ENCODE measurements at places on chromosomes 6 and 20. TPM values are rescaled to one million over a fixed set of nuclear protein-coding genes. Genes with fewer than 3 reads are reported as not detected.

SLC26A8 gene
- not detected for total RNA-seq

TBXT gene
- total RNA-seq = not detected

MOCS1 gene
- 21.8 TPM for total RNA-seq

DNA sequence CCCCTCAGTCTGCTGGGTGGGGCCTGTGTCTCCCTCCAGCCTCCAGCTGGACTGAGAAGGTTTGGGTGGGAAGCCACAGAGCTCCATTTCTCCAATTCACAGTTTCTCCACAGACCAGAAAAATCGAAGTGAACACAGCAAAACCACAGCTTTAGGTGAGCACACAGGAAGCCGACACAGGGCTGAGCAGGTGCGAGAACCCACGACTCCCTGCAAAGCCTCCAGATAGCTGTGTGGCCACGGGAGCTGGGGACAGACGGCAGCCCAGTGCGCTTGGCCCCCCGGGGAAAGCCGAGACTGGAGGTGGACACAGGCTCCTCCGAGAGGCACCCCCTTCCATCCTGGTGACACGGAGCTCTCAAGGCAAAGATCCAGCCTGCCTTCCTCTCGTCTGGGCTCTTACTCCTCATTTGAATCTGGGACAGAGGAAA, 29.0 kb upstream of the MPC1 start:
- no peak for DNase-seq

- DNase-seq = no peak
Observed at GRCh38 chr6:158570681-158570962, 10.7 kb downstream of the TMEM181 start.

DNA sequence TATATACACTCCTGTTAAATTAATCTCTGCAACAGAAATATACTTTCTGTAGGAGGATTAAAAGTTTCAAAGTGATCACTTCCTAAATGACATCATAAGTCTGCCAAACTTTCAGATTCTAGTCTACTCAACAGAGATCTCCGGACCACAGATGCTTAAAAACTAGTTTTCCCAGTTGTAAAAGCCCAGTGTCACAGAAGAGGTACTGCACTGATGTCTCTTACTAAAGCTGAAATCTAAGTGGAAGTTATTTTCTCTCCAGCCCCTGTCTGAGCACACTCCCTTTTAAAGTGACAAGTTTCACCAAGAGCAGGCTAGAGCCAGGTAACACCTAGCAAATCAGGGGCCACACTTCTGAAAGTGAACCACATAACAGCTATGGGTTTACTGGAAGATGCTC, 71.6 kb upstream of the DST start:
- DNase-seq = no peak

GRCh38 chr6:71468841-71469700, 180.5 kb downstream of the OGFRL1 start:
- DNase-seq = peak; percentile 98

- no peak for DNase-seq
Observed at GRCh38 chr20:46151936-46152335, 33.8 kb downstream of the CD40 start.

DNA sequence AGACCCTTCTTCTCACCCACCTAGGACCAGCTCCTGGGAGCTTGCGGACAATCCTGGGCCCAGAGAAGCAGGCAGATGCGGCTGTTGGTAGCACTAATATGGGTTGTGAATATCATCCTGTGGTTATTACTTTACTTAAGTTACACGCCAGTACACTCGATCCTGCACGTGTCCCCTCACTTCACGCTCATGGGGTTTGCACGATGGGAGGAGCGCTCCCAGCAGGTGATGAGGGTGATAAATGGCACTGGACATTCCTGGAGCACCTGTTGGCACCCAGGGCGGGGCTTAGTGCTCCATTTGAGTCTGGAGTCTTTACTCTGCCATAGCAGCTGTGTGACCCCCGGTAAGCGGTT, 335.1 kb downstream of the PREX1 start:
- DNase-seq = no peak

- DNase-seq = no peak
Observed at GRCh38 chr20:50293284-50294139, 102.9 kb downstream of the CEBPB start.

LY6G6D gene
- not detected for total RNA-seq

- no peak for DNase-seq
Observed at GRCh38 chr6:55969526-55969925, 94.1 kb upstream of the BMP5 start.

DNA sequence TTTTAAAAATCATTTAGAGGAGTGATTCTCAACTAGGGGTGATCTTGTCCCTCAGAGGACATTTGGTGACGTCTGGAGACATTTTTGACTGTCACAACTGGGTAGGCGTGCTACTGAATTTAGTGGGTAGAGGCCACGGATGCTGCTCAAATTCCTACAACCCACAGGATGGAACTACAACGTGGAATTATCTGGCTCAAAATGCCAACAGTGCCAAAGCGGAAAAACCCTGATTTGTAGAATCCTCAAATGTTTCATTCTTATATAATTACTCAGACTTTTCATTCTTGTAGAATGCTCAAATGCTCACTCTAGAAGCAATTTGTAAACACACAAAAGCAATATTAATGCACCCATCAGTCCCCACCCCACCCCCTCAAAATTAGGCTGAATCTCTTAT, 229.8 kb downstream of the ZMYND8 start:
- DNase-seq = peak; percentile 82

- DNase-seq = no peak
Observed at GRCh38 chr6:150967381-150967780, 101.9 kb downstream of the MTHFD1L start.

- DNase-seq = no peak
Observed at GRCh38 chr20:54127855-54128574, 45.8 kb downstream of the CYP24A1 start.

- DNase-seq = no peak
Observed at GRCh38 chr6:149493761-149494320, 9.0 kb upstream of the ZC3H12D start.

DNA sequence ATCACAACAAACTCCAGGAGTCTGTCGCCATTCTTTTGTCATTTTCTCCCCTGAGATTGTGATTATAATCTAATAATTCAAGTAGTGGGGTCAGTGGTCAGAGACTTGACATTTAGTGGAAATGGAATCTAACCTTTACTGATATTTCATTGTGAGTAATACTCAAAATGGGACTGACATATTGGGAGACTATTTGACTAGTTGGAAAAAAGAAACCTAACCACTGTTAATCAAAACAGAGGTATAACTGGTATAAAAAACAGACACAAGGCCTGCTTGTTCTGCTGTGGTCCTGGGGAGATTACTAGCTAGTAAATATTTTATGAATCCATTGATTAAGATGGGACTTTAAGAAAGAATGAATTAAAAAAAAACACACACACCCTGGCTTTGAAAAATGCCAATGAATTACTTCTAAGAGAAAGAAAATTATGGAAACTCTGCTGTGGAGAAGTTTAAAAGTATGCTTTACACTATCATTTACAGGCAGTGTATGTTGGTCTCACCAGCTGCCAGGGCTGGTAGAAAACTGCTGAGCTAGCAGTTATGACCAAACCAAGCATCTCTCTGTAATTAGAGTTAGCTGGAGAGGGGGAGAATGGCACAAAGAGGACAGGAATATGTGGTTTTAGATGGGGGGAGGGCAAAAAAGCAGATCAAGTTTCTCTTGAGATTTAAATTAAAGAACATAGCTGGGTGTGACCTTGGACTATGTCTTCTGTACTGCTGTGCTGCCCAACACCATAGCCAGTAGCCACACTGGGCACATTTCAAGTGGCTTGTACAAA, 103.7 kb downstream of the FYN start:
- no peak for DNase-seq

IDH3B gene
- total RNA-seq = 77.0 TPM

GRCh38 chr6:63597141-63598048, 25.1 kb downstream of the LOC128125822 start:
- DNase-seq = peak; percentile 30

FBXO5 gene
- total RNA-seq = 6.9 TPM
